ENCODE measurements at places on chromosomes 11 and 22.

GRCh38 chr22:43292630-43293018, 50.5 kb downstream of the SCUBE1 start:
- no peak for DNase-seq

GRCh38 chr11:128704517-128704916, 10.6 kb downstream of the FLI1 start:
- DNase-seq: no peak

DNA sequence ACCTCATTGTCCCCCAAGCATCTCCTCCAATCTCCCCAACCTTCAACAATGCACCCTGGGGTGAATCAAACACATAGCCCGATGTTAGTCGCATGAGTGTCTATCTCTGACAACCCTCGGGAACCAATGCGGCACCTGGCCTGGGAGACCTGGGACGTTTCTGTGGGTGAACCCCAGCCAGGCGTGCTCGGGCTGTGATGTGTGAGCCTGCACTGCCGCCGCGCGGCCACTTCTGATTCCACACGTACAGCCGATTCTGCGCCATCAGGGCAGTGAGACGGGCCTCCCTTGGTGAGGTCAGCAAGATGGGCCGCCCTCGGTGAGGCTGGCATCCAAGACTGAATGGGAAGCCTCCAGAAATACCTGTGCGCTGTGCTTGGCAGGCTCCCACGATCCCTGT, 5.2 kb upstream of the H19 start:
- DNase-seq: no peak

DNA sequence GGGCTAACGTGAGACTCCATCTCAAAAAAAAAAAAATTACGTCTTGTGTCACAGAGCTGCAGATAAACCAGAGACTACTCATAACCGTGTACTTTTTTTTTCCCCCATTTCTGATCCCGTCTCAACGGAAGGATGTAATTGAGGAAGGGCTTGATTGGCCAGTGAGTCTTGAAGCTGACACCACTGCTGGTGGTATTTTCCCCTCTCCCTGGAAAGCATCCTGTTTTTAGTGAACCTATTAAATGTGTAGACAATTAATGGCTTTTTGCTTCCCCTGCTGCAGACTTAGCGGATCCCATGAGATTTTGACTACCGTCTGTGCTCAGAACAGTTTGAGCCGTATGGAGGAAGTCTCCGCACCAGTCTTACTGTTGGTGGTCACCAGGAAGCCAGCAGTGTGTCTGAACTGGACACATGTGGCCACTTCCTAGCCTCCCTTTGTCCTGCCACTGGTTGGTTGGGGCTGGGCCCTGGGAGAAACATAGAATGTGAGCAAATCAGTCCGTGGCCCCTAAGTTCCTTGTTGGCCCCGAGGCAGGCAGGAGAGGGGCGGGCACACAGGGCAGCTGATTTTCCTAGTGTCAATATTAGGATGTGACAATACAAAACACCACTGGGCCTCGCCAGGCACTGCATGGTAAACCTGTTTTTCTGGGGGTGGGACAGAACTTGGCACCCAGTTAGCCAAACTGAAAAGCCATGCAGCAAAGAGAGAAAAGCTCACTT, 3.1 kb downstream of the BIK start:
- DNase-seq: no peak

DNA sequence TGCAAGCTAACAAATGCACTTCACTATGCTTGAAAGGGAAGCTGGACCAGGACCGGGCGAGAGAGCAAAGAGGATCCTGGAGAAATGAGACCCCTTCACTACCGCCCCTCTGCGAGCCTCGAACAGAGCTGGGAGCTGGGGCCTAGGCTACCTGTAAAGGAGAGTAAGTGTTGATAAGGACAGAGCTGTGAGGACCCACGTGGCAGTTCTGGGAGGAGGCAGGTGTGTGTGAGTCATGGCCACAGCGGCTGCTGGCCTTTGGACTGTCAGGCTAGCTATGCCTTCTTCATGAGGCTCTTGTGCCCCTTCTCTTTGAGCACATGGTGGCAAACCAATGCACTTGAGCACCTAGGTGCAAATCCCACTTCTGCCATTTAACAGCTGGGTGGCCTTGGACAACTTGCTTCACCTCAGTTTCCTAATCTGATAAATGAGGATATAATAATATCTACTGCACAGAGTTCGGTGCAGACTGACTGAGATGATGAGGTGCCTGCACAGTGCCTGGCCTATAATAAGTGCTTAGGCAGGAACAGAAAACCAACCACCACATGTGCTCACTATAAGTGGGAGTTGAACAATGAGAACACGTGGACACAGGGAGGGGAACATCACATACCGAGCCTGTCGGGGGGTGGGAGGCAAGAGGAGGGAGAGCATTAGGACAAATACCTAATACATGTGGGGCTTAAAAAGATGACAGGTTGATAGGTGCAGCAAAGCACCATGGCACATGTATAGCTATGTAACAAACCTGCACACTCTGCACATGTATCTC, 35.3 kb upstream of the KCNJ11 start:
- no peak for DNase-seq

DNA sequence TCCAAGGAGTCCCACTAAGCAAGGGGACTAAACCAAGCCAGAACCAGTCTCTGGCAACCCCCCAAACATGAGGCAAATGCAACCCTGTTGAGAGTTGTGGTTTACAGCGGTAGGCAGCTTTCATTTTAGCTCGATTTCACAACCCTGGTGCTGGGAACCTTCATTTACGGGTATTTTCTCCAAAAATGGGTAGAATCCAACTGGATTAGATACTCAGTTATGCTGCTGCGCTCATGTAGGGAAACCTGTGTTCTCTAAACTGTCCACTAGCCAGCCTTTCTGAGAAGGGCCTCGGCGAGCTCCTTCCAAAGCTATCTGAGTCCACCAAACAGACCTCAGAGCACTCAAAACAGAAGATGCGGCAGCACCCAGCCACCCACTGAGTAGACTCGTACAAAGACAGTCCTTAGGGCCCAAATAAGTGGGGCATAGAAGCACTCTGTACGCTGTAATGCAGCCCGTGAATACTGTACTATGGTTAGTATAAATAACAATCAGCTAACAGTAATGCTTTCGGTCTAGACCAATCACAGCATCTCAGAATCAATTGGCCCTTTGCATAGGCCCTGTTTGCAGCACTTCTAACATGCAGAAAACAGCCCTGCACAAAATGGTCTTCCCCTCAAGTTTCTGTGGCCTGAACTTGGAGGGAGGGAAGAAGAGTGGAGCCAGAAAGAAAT, 104.7 kb downstream of the ETS1 start:
- DNase-seq: no peak

DNA sequence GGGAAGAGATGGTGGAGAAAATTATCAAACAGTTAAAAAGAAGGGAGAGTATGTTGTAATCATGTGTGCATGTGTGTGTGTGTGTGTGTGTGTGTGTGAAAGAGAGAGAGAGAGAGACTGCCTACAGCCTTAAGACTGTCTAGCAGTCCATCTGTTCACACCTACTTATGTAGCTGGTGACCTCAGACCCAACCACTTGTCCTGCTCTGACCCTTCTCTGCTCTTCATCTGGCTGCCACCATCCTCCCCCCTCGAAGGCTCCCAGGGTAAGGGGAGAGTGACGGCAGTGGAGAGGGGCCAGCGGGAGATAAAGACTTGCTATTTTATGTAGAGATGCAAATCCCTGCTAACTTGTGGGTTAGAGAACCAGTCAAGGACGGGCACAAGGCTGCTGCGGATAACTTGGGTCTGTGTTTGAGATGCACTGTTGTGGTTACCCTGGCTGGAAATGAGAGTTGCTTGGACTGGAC, 24.9 kb upstream of the GRAMD1B start:
- DNase-seq: no peak

GRCh38 chr11:113470233-113470632, 5.0 kb downstream of the DRD2 start:
- no peak for DNase-seq

- DNase-seq: no peak
Observed at GRCh38 chr11:110279881-110280280, 16.5 kb downstream of the RDX start.

- DNase-seq: no peak
Observed at GRCh38 chr11:69417699-69418085, 63.8 kb upstream of the LINC01488 start.

GRCh38 chr11:1643146-1643690, 13.6 kb downstream of the KRTAP5-5 start:
- no peak for DNase-seq

GRCh38 chr11:122665861-122666260, 10.3 kb downstream of the UBASH3B start:
- no peak for DNase-seq
